MCF 10A (cell line): ENCODE measurements at places on chromosomes 12 and 14. TPM values are rescaled to one million over a fixed set of nuclear protein-coding genes. Genes with fewer than 3 reads are reported as not detected.

The DDX51 gene
- 18.3 and 24.0 TPM in 2 replicates for total RNA-seq

The MYO1A gene
- total RNA-seq = 0.12 and 0.42 TPM in 2 replicates

- peak; percentile 8 for DNase-seq
Measured at GRCh38 chr12:67748743-67749040, 100.1 kb downstream of the DYRK2 start.

DNA sequence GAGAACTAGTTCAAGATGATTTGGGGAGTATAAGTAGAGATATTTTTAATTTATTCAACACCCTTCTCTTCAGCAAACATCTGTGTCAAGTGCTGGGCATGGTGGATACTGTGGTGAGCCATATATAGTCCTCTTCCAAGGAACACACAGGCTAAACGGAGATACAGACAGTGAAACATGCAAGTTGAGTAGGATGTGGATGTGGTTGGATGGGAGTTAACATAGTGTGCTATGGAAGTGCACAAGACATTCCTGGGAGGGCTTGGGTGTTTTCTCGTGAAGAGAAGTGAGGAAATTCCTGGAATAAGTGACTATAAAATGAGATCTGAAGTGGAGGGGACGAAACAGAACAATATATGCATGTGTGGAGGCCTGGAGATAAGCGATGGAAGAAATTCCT, 181.1 kb upstream of the NPAS3 start:
- DNase-seq = no peak

DNA sequence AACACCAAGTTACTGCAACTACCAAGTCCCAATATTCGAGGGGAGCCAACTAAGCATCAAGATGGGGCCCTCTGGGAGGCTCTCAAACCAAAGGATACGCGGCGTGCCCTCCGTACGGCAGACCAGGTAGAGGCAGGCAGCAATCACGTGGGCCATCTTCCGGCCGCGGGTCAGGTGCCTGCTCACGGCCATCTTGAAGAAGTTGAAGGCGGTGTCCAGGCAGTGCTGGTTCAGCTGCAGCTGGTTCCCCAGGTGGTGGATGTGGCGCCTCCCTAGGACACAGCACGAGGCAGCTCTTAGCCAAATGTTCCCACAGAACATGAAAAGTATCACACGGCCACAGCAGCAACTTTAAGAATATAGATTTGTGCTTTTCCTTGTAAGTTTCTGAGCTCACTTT, 24.3 kb downstream of the BTBD6 start:
- DNase-seq = no peak

GRCh38 chr14:28758253-28758884, 8.2 kb upstream of the FOXG1 start:
- no peak for DNase-seq

DNA sequence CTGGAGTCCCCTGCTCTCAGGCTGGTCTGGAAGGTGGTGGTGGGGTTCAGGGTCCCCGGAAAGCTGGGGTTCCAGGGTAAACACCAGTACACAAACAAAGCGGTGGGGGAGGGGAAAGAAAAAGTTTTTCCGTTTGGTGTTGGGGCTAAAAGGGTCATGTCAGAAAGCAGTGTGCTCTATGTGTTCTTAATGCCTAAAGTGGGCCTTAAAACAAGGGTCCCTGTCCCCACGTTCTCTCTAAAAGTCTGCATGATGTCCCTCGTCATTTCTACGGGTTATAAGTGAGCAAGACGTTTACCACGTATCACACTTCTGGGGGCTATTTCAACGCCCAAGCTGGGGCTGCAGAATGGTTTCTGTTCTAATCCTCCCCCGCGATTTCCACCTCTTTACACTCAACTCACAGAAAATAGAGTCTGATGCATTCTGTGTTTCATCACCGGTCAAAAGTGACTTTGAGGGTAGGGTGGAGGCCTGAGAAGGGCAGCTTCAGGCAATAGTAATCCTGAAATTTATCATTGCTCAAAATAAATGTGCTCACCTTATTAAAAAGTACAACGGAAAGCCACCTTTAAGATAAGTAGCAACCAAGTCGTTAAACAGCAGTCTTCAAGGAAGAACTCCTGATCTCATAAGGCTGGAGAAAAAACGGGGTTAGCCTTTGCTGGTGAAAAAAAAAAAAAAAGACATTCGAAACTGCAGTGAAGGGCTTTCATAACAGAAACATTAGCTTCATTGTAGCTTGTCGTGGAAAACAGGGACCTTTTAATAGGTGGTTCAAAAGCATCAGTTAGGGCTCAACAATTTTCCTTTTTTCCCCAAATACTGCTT, 63.9 kb upstream of the PTGR2 start:
- peak; percentile 52 for DNase-seq

- no peak for DNase-seq
Measured at GRCh38 chr14:64400829-64401459, 12.8 kb downstream of the MTHFD1 start.

DNA sequence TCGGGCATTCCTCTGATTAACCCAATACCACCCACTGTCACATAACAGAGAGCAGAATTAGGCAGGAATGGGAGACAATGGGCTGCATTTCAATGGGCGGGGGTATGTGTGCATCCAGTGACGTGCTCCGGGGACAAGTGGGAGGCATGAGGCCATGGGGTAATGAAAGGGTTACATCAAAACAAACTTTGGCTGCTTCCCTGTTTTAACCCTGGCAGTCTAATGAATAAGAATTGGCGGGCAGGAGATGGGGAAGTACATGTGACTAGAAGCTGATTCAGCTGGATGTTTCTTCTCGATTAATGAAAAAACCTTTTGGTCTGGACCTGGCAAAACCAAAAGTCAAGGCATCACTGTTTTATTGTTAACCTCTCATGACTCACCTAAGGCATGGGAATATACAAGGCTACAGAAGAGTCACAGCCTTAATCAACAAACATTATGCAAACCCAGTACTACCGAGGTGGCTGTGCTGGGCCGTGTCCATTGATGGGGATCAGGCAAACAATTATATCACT, 44.2 kb downstream of the SOCS2 start:
- peak; percentile 69 for DNase-seq

- peak; percentile 61 for DNase-seq
Measured at GRCh38 chr12:49098035-49098451, 3.4 kb upstream of the DHH start.

- DNase-seq = peak; percentile 58
Measured at GRCh38 chr12:88237954-88238353, 95.8 kb downstream of the TMTC3 start.

DNA sequence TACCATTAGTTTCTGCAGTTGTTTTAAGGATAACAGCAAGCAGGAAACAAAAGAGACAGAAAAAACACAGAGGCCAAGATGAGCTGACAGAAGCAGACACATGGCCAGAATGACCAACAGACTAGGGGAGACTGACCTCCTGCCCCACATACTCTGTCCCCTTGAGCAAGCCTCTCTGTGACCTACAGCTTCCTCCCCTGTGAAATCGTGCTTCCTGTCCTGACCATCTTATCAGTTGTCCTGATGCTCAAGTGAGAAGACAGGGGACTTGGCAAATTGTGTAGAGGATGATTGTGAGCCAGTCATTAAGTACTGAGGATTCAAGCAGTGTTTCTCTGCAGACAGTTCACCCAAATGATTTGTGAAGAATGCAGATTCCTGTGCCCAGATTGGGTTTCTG, 229.0 kb downstream of the SLC41A2 start:
- no peak for DNase-seq

DNA sequence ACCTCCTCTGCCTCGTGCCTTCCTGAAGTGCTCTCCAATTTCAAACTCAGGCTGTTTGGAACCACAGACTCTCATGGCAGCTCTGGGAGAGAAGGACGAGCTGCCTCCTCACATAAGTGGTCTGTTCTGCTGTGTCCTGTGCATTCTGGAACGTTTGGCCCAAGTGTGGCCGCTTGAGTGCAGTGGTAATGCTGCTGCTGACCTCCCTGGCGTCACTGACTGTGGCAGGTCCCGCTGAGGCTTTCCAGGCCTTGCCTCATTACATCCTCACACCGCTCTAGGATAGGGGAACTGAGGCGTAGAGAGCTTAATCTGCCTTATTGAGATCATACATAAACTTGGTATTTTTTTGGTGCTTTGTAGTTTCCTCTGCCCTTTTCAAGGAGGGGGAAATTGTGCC, 14.2 kb downstream of the CCDC92 start:
- DNase-seq = no peak

DNA sequence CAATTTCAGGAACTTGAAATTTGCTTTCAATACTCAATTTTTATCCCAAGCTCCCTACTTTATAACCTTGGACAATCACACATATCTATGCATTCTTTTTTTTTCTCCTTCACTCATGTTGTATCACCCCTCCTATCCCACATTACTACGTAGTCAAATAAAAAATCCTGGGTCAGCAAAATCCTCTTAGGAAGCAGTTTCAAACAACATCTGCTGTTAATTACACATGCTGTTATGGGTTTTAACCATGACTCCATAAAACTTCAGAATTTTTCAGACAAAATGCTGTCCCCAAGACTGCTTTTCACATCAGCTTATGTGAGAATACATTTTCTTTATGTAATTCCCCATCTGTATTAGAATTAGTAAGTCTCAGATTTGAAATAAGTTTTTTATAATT, 61.7 kb downstream of the LRFN5 start:
- DNase-seq = no peak

GRCh38 chr14:39025810-39026627, 77.0 kb downstream of the SEC23A start:
- DNase-seq = no peak

GRCh38 chr14:89621791-89622638, 205.0 kb upstream of the FOXN3 start:
- DNase-seq = no peak

DNA sequence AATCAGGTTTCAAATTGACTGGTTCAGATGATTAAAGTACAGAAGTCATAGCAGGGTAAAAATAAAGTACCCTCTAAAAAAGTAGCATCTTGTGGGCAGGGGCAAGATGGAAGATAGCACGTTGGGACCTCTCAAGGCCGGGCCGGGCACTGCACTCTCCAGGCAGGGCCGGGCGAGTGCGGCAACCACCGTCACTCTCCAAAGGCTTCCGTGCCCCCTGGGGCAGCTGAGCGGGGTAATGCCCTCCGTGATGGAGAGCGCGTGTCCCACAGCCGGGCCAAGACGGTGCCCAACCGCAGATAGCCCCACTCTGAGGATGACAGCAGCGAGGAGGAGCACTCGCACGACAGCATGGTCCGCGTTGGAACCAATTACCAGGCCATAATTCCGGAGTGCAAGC, 8.6 kb upstream of the PLXNC1 start:
- no peak for DNase-seq

DNA sequence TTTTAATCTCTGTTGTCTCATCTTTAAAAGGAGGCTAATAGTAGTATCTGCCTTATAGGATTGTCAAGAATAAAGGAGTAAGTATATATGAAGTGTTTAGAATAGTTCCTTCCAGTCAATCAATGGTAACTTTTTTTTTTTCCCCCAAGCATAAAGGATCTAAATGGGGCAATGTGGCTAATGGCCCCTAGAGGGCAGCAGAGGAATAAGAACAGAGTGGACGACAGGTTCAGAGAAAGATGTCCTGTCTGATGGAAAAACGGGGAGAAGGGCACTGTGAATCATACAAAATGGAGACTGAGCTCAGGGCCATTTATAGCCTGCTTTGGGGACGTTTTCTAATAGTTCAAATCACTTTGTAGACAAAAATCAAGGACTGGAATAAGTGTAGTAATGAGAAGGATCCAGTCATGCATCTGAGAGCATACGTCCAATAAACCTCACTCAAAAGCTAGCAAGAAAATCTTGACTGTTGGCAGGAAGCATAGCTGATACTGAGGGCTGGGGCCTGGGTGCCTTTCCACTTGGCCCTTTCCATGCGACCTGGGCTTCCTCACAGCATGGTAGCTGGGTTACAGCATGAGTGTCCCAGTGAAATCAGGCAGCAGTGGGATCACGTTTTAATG, 51.3 kb downstream of the IFNG-AS1 start:
- peak; percentile 85 for DNase-seq

- DNase-seq = no peak
Measured at GRCh38 chr14:76431538-76431937, 55.6 kb downstream of the ESRRB start.

DNA sequence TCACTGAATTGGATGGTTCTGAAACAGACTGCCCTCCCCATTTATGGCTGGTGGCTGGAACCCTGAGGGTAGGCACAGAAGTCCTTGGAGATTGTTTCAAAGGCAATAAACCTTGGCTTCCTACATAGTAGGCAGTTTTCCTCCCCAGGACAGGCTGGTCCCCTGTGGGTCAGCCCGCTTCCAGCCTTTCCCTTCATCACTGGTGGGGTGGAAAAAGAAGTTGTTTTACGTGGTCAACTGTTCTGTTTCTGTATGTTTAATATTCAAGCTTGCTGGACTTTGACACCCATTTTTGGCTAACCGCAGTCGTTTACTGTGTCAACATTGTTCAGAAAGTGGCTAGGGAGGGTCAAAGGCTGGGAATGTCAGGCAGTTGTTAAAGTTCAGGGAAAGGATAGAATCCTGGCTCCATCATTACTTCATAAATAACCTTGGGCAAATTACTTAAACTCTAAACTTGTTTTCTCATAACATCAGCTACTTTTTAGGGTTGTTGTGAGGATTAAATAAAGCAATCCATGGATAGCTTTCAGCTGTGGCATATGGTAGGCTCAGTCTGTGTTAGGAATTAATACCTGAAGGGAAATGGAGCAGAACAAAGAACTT, 2.4 kb downstream of the KLHDC2 start:
- DNase-seq = peak; percentile 18

- no peak for DNase-seq
Measured at GRCh38 chr12:91637789-91638624, 455.4 kb upstream of the DCN start.
